ENCODE measurements at places on chromosomes 4 and X.

- no peak overlapping the region for H3K4me3 ChIP-seq
- no peak for DNase-seq
- H3K36me3 ChIP-seq: no peaks in the 10 kb centered on the region
- no peaks in the 10 kb centered on the region for H3K27me3 ChIP-seq
These were observed 125.9 kb downstream of the AMELX start for GRCh38 chrX:11419102-11419501.

DNA sequence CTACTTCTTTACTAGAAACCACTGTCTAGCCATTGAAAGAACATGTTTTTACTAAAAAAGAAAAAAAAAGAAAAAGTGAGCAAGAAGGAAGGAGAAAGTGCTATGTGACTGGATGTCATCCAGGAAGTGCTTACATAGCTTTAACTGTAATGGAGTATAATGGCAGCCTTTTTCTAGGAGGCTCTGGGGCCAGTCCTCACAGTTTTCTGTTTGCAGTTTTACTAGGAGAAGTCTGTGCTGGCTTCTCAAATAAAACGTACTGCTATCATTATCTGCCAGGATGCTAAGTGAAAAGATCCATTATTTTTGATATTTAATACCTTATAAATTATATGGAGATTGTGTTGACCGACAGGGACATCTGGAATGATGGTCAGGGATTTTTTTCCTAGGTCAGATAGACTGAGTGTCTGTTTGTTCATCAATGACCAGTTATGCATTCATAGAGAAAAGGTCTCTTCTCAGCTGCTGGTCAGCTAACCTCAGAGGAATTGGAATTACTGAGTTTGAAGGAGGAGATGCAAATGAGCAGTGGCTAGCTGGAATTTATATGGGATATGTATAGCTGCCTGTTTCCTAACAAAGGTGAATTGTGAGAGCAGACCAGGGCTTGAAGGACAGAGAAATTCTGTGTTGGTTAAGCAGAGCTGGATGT is 21.7 kb downstream of the LPAR4 start:
- no peaks in the 10 kb centered on the region for H3K27me3 ChIP-seq
- H3K27ac ChIP-seq: no peak overlapping the region
- no peaks in the 10 kb centered on the region for H3K36me3 ChIP-seq
- H3K4me3 ChIP-seq: no peak overlapping the region
- H3K4me1 ChIP-seq: no peaks in the 10 kb centered on the region

- H3K27ac ChIP-seq: no peak overlapping the region
- H3K4me1 ChIP-seq: peaks cover 2% of the 10 kb centered on the region
- H3K36me3 ChIP-seq: no peaks in the 10 kb centered on the region
- no peak for DNase-seq
These were observed 2.4 kb downstream of the CXXC4 start for GRCh38 chr4:104492183-104492771.

- H3K27me3 ChIP-seq: no peaks in the 10 kb centered on the region
- H3K4me1 ChIP-seq: peaks cover 1% of the 10 kb centered on the region
- peak; percentile 29 for DNase-seq
These were observed 32.6 kb downstream of the RELL1 start for GRCh38 chr4:37653601-37654000.

DNA sequence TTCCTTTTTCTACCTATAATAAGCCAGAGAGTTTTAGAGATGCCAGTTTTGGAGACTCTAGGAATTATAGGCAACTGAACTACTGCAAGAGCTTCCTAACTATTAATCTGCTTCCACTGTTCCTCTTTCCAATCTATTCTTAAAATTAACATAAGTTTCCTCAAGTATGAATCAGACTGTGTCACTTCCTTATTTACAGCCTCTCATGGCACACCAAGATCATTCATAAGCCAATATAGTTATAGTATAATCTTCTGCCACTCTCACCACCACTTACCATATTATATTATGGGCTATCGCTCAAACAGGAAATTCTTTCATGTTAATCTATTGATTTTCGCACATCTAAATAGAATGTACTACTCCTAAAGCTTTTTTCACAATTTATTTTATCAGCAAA is 383.5 kb downstream of the STPG2 start:
- H3K27me3 ChIP-seq: no peaks in the 10 kb centered on the region
- H3K4me1 ChIP-seq: no peaks in the 10 kb centered on the region
- DNase-seq: no peak
- H3K27ac ChIP-seq: no peak overlapping the region
- H3K36me3 ChIP-seq: no peaks in the 10 kb centered on the region
- H3K4me3 ChIP-seq: no peak overlapping the region

DNA sequence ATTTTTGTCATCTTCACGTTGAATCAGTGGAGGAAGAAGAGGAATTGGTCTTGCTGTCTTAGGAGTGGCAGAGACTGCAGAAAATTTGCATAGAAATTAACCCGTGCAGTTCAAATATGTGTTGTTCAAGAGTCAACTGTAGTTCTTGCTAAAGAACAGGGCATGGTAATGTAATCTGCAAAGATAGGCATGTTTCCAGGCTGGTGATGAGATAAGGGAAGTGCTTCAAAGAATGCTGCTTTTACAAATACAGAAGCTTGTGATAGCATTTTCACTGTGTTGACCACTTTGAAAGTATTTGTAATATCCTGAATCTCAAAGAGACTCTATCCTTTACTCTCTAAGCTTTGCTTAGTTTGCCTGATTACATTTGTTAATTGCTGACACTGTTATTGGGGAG is 60.1 kb downstream of the PRRG1 start:
- H3K4me3 ChIP-seq: no peak overlapping the region
- no peaks in the 10 kb centered on the region for H3K27me3 ChIP-seq
- no peaks in the 10 kb centered on the region for H3K36me3 ChIP-seq
- H3K4me1 ChIP-seq: no peaks in the 10 kb centered on the region
- H3K27ac ChIP-seq: no peak overlapping the region
